ENCODE measurements at places on chromosomes 13 and 19. TPM values are rescaled to one million over a fixed set of nuclear protein-coding genes. Genes with fewer than 3 reads are reported as not detected.
A peak's percentile ranks its signal among the peaks of the same experiment; 100 is the strongest.

DNA sequence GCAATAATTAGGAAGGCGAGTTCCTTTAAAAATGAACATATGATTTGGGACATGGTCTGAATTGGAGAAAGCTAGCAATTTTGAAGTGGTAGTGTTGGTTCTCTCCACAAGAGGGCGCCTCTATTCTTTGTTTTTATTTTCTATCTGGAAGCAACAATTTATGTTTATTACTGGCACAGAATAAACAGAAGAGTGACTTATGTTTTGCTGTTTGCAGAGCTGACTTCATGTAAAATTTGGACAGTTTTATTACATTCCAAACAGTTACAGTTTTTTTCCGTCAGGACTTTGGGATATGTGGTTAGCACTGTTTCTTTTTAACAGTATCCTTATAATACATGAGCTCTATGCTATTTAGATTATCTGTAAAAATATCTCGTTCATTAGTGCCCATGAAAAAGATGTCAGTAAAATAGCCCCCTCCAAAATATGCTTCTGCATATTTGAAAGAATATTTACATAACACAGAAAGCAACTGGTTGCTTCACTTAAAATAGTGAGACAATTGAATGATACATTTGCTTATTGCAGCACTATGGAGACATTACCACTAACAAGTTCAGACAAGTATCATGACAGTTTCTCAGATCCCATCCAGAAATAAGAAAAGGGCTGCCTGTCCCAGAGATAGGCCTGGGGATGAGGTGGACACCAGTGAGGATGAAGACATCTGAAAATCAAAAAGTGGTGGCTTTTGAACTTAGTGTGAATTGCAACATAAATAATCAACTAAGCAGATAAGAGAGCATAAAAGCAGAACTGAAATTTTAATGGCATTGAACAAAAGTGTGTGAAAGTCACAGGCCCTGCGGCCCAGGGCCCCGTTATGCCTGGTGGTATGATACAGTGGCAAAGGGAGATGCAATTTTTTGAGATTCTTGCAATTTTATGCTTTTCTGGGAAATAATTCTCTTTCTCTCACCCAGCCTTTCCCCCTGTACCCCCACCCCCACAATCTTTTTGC lies 32.3 kb upstream of the FGF9 start:
- peak; percentile 29 for DNase-seq

DNA sequence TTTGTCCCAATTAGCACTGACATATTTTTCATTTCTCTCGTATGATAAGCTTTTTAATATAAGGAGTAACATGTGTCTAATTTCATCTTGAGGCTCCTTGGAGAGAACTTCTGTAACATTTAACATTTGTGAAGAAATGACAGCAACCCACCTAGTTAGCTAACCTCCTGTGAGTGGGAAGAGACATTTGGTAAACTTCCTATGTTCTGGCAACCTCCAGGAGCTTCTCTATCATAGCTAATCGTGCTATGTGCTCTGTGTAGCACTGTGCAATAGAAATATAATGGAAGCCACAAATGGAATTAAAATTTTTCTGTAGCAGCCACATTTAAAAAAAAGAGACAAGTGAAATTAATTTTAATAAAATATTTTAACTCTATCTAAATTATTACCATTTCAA lies 5.4 kb upstream of the OLFM4 start:
- no peak for DNase-seq

The OR7A5 gene
- not detected for polyA plus RNA-seq

The SOHLH2 gene
- 1.2 TPM for polyA plus RNA-seq

DNA sequence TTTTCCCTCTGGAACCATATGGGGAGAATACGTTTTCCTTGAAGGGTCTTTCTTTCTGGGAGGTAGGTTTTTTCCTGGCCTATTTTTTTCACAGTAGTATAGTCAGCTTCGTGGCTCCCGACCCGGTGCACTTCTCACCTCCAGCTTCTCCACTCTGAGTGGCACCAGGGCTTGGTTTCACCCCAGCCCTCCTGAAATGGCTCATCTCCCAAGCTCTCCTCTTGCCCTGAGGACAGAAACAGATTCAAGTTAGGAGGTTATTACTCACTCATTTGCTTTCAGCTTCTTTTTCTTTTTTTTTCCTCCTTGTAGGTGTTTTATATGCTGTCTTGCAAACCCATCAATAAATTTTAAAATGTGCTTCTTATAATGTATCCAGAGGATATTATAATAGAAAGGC lies 199.3 kb downstream of the RFC3 start:
- DNase-seq = no peak

DNA sequence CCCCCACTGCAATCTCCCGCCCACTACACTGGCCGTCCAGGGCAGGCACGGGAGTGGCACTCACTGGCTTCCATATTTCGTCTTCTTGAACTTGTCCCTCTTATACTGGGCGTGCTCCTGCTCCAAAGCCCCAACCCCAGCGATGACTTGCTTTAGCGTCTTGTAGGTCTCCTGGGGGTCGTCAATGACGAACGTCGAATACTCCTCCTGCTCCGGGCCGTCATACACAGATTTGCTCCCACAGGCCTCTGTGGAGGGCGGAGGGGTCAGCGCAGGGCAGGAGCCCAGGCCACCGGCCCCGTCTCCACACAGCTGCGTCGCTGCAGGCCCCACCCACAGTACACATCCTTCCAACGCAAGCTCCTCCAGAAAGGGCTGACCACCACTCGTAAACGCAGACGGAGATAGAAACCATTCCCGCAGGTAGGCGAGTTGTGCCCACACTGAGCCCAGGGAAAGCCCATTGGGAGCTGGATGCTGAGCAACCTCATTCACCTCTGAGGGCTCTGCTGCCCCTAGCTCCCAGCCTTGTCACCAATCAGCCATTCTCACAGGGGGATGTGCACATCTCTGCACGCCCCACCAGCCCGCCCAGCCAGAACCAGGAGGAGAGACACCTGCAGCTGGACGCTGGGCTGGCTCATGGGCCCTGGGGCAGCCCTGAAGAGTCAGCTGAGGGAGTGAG lies 7.9 kb upstream of the C13orf46 start:
- DNase-seq = no peak

GRCh38 chr13:26022538-26023292 lies 29.1 kb downstream of the SHISA2 start:
- peak; percentile 85 for DNase-seq

DNA sequence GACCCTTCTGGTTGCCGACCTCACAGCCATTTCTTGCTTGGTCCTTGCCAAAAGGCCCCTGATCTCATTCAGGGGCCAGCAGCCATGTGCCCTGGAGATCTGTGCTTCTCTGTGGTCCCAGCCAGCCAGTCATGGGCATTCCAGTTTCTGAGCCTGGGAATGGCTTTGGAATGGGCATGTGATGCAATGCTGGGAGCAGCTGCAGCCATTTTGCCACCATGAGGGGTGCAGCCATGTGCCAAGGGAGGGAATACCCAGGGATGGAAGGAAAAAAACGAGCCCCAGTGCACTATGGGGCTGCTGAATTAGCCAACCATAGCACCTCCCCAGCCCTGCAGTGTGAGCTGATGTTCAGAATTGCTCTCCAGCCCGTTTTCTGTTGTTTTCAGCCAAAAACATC lies 26.3 kb downstream of the F2RL3 start:
- DNase-seq = no peak

DNA sequence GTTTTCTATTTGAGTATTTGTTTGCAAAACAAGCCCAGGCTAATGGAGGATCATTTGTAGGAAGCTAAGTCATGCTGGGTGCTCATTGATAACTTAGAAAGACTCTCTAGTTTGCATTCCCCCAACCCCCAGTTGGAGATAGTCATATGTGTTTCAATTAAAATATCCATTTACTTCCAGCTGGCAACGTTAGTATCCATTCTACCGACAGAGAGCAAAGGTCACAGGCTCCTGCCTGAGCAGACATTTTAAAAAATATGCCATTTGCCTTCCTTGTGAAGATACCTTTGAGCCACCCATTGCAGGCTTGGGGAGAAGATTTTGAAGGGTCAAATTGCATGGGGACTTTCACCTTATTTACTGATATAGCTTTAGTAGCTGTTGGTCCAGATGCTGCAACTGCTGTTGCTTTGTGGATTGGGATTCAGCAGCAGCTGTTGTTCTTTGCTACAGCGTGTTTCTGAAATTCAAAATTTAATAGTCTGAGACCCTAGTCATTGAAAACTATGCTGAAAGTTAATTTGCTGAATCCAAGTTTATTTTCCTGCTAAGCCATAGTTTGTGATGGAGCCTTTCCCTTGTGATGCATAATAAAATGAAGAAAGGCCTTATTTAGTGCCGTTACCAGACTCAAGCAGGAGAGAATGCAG lies 335.1 kb downstream of the GPC6 start:
- no peak for DNase-seq
